ENCODE measurements at places on chromosomes 1 and 21.

DNA sequence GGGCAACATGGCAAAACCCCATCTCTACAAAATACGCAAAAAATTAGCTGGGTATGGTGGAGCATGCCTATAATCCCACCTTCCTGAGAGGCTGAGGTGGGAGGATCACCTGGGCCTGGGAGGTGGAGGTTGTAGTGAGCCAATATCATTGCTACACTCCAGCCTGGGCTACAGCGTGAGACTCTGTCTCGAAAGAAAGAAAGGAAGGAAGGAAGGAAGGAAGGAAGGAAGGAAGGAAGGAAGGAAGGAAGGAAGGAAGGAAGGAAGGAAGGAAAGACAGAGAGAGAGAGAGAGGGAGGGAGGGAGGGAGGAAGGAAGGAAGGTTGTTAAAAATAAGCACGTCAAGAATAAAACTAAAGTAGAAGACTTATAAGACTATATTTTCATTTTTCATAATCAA, 17.0 kb upstream of the ATP1A1 start:
- DNase-seq = no peak

GRCh38 chr1:61353797-61354406, 271.5 kb downstream of the NFIA start:
- DNase-seq = no peak

- DNase-seq = no peak
Measured at GRCh38 chr1:63645317-63645716, 52.1 kb downstream of the PGM1 start.

GRCh38 chr1:214447557-214447871, 103.9 kb downstream of the PTPN14 start:
- DNase-seq = no peak

- no peak for DNase-seq
Measured at GRCh38 chr21:38840456-38841300, 34.9 kb downstream of the ETS2 start.

DNA sequence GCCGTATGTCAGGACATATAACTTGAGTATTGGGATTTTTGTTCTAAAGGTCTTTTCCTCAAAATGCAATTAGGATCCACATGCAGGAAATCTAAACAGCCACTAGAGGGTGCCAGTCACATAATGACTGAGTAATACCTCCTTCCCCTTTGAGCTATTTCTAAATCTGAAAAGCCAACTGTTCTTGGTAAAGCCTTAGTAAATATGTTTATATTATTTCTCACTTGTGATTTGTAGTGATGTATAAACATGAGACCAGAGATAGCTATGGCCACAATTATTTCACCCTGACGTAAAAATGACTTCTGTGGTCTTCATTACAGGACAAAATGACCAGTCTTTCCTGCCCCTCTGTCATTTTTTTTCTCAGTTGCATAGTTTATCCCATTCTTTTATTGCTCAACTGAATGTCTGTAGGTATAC, 41.0 kb upstream of the DR1 start:
- peak; percentile 37 for DNase-seq

- DNase-seq = no peak
Measured at GRCh38 chr1:6093071-6093470, 47.4 kb downstream of the KCNAB2 start.

DNA sequence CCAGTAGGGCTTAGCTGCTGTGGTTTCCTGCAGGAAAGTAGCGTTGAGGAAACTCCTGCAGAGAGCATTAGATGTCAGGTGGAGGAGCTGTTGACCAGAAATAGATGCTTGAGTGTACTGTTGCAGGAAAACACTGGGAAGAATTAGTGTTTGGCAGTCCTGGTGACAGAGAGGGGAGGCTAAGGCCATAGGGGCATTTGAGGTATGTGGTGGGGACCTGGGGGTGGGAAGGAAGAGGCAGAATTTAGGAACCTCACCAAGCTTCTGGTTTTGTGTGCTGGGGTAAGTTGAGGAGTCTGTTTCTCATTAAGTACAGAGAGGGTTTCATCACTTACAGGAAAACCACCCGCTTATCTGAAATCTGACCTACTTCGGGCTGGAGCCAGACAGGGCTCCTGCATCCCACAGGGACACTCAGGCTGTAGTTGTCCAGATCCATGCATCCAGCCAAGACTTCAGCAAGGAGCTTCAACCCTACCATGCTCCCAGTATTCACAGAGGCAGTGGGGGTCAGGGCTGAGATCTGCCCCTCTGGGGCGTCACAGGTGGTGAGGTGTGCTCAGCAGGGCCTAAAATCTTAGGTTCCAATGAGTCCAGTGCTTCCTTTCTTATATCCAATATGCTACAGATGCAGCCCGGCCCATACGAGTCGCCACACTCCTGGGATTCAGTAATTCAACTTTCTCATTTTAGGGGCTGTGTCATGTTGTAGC, 15.1 kb downstream of the SH2D2A start:
- DNase-seq = peak; percentile 83

DNA sequence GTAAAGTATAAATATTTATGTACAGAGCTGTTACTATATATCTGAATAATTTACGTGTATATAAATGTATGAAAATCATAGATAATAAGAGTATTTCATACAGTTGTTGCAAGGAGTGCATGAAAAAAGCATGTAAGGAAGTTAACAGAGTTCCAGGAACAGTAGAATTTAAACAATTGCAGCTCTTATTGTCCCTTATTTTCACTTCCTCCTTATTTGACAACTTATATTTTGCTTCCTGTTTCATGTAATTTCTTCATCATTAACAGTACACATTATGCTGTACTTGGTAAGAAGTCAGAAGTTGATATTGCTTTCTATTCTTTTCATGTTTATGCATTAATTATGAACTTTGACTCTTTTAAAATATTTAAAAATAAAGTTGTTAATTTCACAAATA, 681.5 kb downstream of the LRRIQ3 start:
- no peak for DNase-seq

GRCh38 chr1:50779801-50780200, 180.3 kb downstream of the FAF1 start:
- DNase-seq = no peak

DNA sequence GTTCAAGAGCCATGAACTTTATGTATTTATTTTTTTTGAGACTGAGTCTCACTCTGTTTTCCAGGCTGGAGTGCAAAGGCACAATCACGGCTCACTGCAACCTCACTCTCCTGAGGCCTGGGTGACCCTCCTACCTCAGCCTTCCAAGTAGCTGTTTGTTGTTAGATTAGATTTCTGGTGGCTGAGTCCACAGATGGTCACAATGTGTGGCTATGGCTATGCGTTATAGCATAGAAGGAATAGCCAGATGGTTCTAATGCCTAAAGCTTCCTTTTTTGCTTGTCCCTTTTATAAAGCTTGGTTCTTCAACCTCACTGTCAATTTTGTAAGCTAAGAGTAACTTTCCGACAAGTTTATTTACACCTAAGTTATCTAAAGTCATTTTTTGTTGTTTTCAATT, 62.3 kb upstream of the FMN2 start:
- peak; percentile 73 for DNase-seq

DNA sequence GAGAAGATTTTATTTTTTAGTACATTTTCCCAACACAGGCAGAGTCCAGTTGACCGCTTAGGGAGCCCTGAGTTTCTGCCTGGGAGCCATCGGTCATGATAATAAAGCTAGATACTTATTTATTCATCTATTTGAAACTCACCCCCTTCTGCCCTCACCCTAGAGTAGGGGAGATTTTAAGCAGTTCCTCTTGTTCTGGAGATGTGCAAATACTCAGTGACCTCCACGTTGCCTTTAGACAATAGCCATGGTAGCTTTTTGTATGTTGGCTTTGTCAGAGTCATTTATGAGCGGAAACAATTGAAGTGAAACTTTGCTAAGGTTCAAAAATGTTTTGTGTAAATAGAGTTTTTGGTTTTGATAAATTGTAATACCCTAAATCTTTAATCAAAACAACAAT, 45.7 kb upstream of the PLPPR4 start:
- no peak for DNase-seq

DNA sequence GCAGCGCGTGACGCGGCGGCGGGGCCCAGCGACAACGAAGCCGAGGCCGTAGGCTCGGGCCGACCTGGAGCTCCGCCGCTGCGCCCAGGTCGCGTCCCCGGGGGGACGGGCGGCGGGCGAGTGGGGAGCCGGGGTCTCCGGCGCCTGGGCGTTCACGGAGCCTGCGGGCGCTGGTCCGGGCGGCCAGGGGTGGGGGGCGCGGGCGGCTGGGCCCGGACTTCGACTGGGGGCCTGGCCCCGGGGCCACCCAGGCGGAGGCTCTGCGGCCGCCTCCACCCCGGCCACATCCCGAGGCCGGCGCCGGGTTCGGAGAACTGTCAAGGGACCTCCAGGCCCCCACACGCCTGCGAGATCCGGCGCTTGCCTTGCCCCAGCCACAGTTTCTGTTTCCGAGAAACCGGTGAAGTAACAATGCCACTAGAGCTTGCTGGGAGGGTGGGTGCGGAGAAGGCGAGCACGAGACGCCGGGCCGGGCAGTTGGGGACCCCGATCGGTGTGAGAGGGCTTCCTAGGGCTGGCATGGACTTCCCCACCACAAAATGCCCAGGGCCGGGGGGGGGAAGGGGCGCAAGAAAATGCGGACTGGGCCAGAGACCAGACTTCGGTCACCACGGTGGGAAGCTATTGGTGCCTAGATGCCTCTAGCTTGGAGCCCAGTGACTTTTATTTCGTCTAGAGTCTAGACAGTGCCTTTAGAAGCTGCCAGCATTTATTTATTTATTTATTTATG, 501 bp downstream of the FBXO6 start:
- peak; percentile 52 for DNase-seq

DNA sequence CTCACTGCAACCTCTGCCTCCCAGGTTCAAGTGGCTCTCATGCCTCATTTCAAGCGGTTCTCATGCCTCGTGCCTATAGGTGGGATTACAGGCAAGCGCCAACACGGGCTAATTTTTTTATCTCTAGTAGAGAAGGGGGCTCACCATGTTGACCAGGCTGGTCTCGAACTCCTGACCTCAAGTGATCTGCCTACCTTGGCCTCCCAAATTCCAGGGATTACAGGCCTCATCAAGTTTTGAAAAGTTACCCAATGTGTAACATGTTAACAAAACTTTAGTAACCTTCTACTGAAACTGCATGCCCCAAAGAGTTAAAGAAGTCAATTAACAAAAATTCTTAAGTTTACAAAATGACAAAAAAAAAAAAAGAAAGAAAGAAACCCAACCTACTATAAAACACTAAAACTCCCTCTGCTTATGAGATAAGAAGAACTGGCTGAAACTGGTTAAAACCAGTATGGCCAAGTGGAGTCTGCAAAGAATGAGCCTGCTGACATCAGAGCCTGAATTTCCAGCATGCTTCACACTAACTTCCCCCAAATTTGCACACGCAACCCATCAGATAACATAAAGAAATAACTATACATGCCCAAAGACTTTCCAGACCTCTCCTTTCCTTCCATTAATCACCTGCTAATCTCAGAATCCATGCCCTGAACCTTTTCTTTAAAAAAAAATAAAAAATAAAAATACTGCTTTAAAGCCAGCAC, 25.5 kb upstream of the PSMG1 start:
- DNase-seq = peak; percentile 7

GRCh38 chr1:9275567-9276034, 17.1 kb upstream of the SPSB1 start:
- DNase-seq = peak; percentile 91

GRCh38 chr21:25501996-25502665, 105.2 kb downstream of the MRPL39 start:
- no peak for DNase-seq

GRCh38 chr1:214441119-214441518, 110.3 kb downstream of the PTPN14 start:
- peak; percentile 44 for DNase-seq

- peak; percentile 88 for DNase-seq
Measured at GRCh38 chr1:151539321-151540020, 638 bp upstream of the TUFT1 start.

DNA sequence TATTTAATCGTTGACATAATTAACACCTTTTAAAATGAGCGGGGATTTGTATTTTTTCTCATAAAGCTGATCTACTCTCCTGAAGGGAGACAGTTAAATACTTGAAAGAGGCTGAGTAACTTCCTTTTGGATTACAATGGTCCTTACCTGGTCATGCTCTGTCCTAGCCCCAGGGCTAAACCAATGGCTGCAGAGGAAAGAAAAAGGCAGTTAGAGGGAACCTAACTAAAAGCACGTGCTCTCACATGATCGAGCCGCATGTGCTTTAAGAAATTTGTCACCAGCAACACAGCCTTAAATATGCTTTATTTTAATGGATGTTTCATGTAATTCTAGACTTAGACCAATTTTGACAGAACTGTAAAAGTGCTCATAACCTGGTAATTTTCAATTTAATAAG, 132.7 kb downstream of the GPATCH2 start:
- no peak for DNase-seq

DNA sequence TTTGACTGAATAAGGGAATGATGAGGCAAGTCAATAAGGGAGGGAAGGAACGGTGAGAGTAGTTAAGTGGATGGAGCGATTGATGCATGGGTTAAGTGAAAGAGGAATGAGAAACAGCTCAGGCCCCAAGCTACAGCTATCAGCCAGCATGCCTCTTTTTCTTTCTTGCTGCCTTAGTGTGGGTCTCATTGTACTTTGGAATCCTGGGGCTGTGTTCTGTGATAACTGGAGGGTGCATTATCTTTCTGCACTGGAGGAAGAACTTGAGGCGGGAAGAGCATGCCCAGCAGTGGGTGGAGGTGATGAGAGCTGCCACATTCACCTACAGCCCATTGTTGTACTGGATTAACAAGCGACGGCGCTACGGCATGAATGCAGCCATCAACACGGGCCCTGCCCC, 1.0 kb downstream of the TEX38 start:
- no peak for DNase-seq

DNA sequence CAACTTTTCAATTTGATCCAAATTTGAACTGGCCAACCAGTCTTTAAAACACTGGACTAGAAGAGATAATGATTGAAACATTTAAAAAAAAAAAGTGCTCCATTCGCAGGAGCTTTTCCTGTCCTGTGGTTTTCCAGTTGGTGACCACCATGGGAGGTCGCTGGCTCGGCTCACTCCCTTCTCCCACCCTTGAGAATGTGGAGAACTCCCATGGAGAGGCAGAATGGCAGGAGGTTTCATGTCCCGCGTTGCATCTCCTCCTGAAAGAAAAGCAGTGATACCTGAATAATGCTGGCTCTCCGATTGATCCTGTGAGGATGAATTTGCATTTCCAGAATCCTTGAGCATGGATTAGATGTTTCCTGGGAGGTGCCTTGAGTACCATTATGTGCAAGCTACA, 16.5 kb upstream of the MPZL1 start:
- no peak for DNase-seq

DNA sequence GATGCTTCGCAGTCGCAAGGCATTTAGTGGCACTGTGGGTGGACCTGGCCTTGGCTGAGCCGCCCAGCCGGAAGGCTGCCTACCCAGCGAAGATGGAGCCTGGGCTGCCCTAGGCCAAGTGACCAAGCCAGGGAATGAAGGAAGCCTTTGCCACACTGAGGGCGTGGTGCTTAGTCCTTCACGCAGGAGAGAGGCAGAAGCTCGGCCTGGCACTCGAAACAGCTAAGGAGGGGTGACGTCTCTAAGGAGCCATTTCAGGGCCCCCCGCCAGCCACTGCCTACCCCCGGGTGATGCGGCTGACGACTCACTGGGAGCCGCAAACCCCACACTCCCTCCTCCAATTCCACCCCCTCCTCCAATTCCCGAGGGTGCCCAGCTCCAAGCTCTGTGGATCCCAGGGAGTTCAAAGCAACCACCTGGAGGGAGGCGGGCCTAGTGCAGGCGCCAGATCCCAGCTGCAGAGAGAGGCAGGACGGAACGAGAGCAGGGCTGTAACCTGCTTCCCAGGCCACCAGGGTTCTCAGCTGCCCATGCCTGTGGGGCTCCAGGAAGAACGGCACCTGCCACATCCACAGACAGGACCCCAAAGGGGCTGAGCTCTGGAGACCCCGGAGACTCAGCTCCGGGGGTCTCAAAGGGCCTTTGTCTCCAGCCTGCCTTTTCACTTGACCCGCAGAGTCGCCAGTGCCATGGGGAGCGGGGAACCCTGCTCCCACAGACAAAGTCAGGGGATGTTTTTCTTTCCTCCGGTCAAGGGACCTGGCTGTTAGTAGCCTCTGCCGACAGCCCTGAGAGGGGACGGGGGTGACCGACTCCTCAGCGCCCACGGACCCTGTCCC, 75.8 kb downstream of the ARHGEF16 start:
- DNase-seq = no peak
